ENCODE measurements at places on chromosomes 7 and 10. TPM values are rescaled to one million over a fixed set of nuclear protein-coding genes. Genes with fewer than 3 reads are reported as not detected.

SPDYE6 gene
- not detected for total RNA-seq

CACNA2D1 gene
- not detected for total RNA-seq

ANKRD7 gene
- total RNA-seq, result not detected

TAS2R41 gene
- total RNA-seq, result not detected

COX15 gene
- total RNA-seq, result 40.6 TPM

ACSM6 gene
- total RNA-seq, result not detected

BUB3 gene
- 255 TPM for total RNA-seq

CNNM1 gene
- total RNA-seq, result 0.54 TPM

SEMA3C gene
- total RNA-seq, result not detected

TWIST1 gene
- total RNA-seq, result 0.25 TPM

TACC2 gene
- not detected for total RNA-seq

LRIT1 gene
- not detected for total RNA-seq

BMPR1A gene
- total RNA-seq, result 11.7 TPM

KLF14 gene
- not detected for total RNA-seq

NFE2L3 gene
- 15.3 TPM for total RNA-seq

- H3K27me3 ChIP-seq, result no peaks in the 10 kb centered on the region
- DNase-seq, result no peak
- H3K36me3 ChIP-seq, result no peaks in the 10 kb centered on the region
- no peaks in the 10 kb centered on the region for H3K4me1 ChIP-seq
These were observed 150.9 kb downstream of the UBE2H start for GRCh38 chr7:129801882-129802281.

GRCh38 chr7:45978010-45978681, 57.1 kb upstream of the IGFBP3 start:
- no peak for DNase-seq
- no peaks in the 10 kb centered on the region for H3K36me3 ChIP-seq
- H3K27me3 ChIP-seq, result no peaks in the 10 kb centered on the region
- H3K4me1 ChIP-seq, result no peaks in the 10 kb centered on the region

- no peaks in the 10 kb centered on the region for H3K27me3 ChIP-seq
- H3K27ac ChIP-seq, result peak overlapping the region; percentile 90
- peak overlapping the region; percentile 83 for H3K4me3 ChIP-seq
- H3K36me3 ChIP-seq, result peaks cover 26% of the 10 kb centered on the region
These were observed 650 bp upstream of the ZFAND2A start for GRCh38 chr7:1160670-1161021.

GRCh38 chr7:124784879-124785818, 19.6 kb upstream of the GPR37 start:
- H3K27ac ChIP-seq, result no peak overlapping the region
- H3K27me3 ChIP-seq, result peaks cover 13% of the 10 kb centered on the region
- no peaks in the 10 kb centered on the region for H3K4me1 ChIP-seq
- H3K36me3 ChIP-seq, result no peaks in the 10 kb centered on the region
- DNase-seq, result peak; percentile 26

DNA sequence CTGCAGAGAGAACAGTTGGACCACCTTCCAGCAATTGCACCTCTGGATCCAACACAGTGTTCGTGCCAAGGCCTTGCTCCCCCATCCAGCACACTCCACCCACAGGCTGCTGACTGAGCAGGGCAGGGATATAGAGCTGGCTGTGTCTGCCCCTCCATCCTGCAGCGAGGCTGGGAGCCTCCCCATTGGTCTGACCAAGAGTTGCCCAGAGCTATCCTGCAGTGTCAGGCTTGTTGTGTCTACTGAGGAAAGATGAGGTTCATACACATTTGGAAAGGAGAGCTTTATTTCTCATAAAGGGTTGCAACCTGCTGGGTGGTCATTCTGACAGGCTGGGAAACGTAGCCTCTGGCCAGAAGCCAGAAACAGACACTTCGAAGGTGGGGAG, 27.1 kb downstream of the PRF1 start:
- no peak for DNase-seq
- H3K4me3 ChIP-seq, result no peak overlapping the region
- H3K4me1 ChIP-seq, result peaks cover 54% of the 10 kb centered on the region
- no peaks in the 10 kb centered on the region for H3K27me3 ChIP-seq

DNA sequence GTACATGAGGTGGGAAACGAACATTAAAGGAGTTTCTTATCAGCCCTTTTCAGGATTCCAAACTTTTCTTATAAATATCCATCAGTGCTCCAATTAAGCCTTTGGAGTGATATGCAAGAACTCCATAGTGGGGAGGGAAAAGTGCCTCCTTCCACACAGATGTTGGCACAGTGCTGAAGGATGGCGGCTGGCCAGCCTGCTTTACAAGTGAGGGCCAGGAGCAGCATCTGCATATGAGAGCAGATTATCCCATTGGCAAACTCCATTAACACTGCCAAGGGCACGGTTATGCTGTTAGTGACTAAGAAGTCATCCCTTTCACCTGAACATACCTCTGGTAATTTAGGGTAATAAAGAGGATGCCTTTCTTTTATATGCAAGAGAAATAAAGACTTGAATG, 543.1 kb downstream of the CNTNAP2 start:
- no peaks in the 10 kb centered on the region for H3K36me3 ChIP-seq
- no peak overlapping the region for H3K27ac ChIP-seq
- no peaks in the 10 kb centered on the region for H3K27me3 ChIP-seq
- H3K4me1 ChIP-seq, result peaks cover 10% of the 10 kb centered on the region
- DNase-seq, result no peak

- no peak overlapping the region for H3K27ac ChIP-seq
- no peaks in the 10 kb centered on the region for H3K36me3 ChIP-seq
- no peak for DNase-seq
- H3K4me3 ChIP-seq, result no peak overlapping the region
These were observed 1007.3 kb upstream of the CELF2 start for GRCh38 chr10:10010397-10010796.

DNA sequence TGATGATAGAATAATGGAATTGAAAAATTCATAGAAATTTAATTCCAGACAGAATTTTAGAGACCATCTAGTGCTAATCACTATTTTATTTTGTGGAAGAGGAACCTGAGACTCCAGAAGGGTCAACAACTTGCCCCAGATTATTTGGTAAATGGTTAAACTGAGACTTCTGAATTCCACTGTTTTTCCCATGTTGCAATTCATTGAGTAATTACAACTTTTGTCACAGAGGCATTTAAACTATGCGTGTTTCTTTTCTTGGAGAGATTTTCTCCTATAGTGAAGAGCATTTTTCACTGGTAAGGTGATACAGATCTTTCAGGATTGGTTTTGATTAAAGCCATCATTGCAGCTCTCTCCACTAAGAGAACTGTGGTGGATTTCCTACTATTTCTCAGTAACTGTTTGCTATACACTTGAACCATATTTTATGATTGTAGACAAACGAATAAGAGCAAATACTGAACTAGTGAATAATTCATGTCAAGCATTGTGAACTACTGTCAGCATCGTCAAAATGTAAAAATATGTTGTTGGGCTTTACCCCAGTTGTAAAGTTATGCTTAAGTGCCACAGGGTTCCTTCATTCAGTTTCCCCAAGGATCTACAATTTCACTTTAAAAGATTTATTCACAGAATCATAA, 26.5 kb downstream of the LRGUK start:
- H3K4me1 ChIP-seq, result no peaks in the 10 kb centered on the region
- peaks cover 14% of the 10 kb centered on the region for H3K27me3 ChIP-seq
- no peak for DNase-seq
- H3K27ac ChIP-seq, result no peak overlapping the region
- H3K36me3 ChIP-seq, result no peaks in the 10 kb centered on the region

DNA sequence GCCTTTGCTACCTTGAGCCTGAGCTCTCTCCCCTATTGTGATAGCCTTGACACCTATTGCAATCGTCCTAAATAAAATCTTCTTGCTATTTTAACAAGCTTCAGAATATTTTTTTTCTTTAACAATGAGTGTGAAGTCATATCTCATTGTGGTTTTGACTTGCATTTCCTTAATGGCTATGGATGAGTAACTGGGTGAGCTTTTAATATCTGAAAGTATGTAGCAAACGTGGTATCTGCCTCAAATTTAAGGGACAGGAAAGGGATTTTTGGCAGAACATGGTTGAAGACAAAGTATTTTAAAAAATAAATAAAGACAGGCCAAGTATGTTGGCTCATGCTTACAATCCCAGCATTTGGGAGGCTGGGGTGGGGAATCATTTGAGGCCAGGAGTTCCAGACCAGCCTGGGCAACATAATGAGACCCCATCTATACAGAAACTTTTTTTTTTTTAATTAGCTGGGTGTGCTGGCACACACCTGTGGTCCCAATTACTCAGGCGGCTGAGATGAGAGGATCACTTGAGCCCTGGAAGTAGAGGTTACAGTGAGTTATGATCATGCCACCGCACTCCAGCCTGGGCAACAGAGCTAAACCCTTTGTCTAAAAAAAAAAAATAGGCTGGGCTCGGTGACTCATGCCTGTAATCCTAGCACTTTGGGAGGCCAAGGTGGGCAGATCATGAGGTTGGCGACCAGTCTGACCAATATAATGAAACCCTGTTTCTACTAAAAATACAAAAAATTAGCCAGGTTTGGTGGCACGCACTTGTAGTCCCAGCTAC, 319.3 kb upstream of the NRP1 start:
- no peak overlapping the region for H3K27ac ChIP-seq
- H3K4me1 ChIP-seq, result peaks cover 1% of the 10 kb centered on the region
- H3K4me3 ChIP-seq, result no peak overlapping the region
- DNase-seq, result no peak

DNA sequence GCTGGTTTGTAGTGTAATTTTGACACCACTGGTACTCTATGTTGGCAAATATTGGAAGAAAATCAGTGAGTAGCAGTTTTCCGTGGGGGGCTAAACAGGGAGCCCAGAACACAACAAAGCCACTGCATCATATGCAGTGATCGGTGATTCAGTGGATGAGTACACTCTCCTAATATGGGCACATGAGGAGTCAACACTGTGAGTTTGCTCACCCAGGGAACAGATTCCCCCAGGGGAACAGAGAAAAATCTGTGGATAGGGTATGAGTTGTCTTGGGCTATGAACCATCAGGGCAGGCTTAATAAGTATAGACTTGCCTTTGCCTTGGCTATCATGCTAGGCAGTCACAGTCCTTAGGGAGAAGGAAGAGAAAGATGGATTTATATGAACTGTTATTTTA, 227.7 kb upstream of the SEMA3E start:
- no peak overlapping the region for H3K27ac ChIP-seq
- DNase-seq, result no peak
- no peak overlapping the region for H3K4me3 ChIP-seq
- H3K36me3 ChIP-seq, result no peaks in the 10 kb centered on the region
- H3K27me3 ChIP-seq, result no peaks in the 10 kb centered on the region
- no peaks in the 10 kb centered on the region for H3K4me1 ChIP-seq

DNA sequence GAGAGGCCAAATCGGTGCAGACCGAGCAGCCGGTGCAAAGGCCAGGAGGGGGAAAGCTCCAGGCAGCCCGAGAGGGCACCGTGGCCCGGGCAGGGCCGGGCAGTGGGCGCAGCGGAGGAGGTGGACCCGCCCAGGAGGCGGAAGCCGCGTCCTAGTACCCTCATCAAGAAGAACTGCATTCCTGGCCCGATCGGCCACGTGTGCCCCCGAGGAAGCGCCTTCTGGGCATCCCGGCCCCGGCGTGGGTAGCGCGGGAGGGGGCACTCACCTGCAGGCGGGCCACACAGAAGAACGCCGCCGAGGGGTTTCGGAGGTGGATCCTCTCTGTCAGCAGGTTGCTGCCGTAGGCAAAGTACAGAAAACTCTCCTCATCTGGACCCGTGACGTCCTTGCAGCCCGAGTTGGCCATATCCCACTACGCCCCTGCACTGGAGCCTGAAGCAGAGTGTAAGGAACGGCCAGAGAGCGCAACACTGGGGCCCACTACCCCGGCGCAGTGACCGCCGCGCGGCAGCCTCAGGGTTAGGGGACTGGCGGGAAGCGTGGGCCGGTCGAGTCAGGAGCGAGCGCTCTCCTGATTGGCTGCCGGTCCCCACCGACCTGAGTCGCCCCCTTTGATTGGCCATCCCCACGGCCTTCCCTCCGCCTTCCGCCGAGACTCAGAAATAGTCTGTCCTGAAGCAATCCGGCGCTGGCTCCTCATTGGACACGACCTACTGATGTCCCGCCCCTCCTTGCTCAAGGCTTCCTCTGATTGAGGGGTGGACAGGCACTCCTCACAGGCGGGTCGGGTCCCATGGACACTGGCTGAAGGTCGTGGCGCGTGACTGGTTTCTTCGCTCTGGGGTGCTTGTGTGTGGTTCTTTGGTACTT, at the start of gene GGCT:
TSS of gene GGCT (minus strand) at position 529 of the 873 bp plus-strand sequence. CDS start at position 409, 120 bp downstream.
- H3K4me3 ChIP-seq, result peak within 1 kb of the TSS; percentile 77
- peaks cover 25% of the 10 kb centered on the region for H3K36me3 ChIP-seq
- DNase-seq, result peak; percentile 99

DNA sequence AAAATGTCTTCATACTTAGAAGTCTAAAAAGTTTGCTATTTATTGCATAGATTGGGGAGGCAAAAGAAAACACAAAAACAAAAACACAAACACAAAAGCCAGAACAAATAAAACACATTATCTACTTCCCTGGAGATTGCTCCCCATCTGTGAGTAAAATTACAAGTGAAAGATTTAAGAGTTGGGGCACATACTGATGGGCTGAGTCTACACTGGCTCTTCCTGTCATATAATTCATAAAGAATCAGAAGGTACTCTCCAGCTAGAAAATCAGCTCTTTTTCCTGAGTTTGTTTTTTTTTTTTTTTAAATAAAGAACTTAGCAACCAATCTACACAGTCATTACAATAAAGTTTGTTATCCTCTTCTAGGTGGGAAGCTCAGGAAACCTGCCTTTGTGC, 192.4 kb upstream of the LRRN3 start:
- peaks cover 1% of the 10 kb centered on the region for H3K4me1 ChIP-seq
- peaks cover 29% of the 10 kb centered on the region for H3K36me3 ChIP-seq
- H3K4me3 ChIP-seq, result no peak overlapping the region
- H3K27me3 ChIP-seq, result no peaks in the 10 kb centered on the region
- no peak overlapping the region for H3K27ac ChIP-seq
- DNase-seq, result no peak

GRCh38 chr7:135843214-135843613, 94.6 kb upstream of the FAM180A start:
- peaks cover 2% of the 10 kb centered on the region for H3K27me3 ChIP-seq
- no peak overlapping the region for H3K4me3 ChIP-seq
- H3K36me3 ChIP-seq, result no peaks in the 10 kb centered on the region
- peaks cover 1% of the 10 kb centered on the region for H3K4me1 ChIP-seq
- no peak overlapping the region for H3K27ac ChIP-seq

- H3K4me3 ChIP-seq, result peak overlapping the region; percentile 53
- DNase-seq, result no peak
- H3K36me3 ChIP-seq, result peaks cover 3% of the 10 kb centered on the region
- H3K4me1 ChIP-seq, result peaks cover 13% of the 10 kb centered on the region
These were observed 653 bp upstream of the ADRB1 start for GRCh38 chr10:114042895-114043531.

DNA sequence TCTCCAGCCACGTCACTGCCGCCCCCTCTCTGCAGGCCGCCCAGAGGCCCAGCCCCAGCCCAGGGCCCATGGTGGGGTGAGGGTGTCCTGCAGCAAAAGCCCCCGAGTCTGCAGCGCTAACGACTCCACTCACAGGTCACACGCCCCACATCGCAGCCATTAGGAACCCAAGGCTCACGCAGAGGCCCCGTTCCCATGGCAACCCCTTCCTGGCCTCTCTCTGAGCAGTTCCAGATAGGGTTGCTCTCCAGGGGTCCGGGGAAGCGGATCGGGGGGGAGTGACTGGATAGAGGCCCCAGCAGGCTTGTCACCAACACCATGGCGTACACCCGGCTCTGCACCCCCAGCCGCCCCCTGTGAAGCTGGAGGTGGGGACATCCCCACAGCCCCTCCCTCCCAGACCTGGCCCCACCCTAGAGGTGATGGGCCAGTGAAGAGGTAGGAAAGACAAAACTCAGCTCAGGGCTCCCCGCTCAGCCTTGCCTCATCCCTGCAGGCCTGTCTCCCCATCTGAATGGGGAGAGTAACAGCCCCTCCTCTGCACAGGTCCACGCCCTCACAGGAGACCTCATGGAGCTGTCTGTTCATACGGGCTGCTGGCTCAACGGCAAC, 41.2 kb downstream of the TNRC18 start:
- H3K36me3 ChIP-seq, result peaks cover 17% of the 10 kb centered on the region
- H3K27me3 ChIP-seq, result no peaks in the 10 kb centered on the region
- no peak overlapping the region for H3K27ac ChIP-seq
- H3K4me3 ChIP-seq, result no peak overlapping the region

Data from activated CD4-positive, alpha-beta T cell treated with anti-CD3 and anti-CD28 coated beads, Interleukin-2, amount 10 ng/mL, durations not matched to agents 7 days and 5 days (primary cell).